Sigmoid colon (tissue), 7 donors: ENCODE measurements at places on chromosomes 13 and 19. TPM values are rescaled to one million over a fixed set of nuclear protein-coding genes. Genes with fewer than 3 reads are reported as not detected.

DNA sequence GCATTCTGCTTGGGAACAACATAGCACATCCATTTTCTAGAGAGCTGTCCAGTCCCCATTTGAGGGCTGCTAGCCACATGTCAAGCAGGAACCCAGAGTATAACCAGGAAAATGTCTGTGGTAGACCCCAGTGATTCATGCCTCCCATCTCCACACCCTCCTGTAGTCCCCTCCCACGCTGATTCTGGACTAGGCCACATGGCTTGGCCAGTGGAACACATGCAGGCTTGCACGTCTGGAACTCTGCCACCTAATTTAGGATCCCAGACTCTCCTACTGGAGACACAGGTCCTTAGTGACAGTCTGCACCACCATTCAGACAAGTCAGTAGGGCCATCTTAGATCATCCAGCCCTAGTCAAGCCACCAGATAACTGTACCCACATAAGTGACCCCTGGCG lies 149.8 kb downstream of the ZIC5 start:
- H3K27ac ChIP-seq: no peak overlapping the region
- no peaks in the 10 kb centered on the region for H3K4me1 ChIP-seq

GRIN3B gene
- total RNA-seq: not detected

DNA sequence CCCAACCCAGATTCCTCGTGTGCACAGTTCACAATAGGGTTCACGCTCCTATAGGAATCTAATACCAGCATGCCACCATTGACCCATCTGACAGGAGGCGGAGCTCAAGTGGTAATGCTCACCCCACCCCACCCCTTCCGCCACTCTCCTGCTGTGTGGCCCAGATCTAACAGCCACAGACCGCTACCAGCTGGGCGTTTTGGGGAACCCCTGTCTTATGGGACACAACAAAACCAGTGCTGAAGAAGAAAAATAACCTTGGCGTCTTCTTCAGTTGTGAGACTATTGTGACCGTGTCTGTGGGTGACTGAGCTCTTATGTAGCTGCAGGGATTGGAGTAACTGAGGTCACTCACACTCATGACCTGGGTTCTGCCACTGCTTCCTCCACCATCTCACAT lies 5.2 kb upstream of the OR10H1 start:
- no peak overlapping the region for H3K4me3 ChIP-seq
- no peaks in the 10 kb centered on the region for H3K27me3 ChIP-seq
- H3K4me1 ChIP-seq: no peaks in the 10 kb centered on the region
- H3K27ac ChIP-seq: no peak overlapping the region

DNA sequence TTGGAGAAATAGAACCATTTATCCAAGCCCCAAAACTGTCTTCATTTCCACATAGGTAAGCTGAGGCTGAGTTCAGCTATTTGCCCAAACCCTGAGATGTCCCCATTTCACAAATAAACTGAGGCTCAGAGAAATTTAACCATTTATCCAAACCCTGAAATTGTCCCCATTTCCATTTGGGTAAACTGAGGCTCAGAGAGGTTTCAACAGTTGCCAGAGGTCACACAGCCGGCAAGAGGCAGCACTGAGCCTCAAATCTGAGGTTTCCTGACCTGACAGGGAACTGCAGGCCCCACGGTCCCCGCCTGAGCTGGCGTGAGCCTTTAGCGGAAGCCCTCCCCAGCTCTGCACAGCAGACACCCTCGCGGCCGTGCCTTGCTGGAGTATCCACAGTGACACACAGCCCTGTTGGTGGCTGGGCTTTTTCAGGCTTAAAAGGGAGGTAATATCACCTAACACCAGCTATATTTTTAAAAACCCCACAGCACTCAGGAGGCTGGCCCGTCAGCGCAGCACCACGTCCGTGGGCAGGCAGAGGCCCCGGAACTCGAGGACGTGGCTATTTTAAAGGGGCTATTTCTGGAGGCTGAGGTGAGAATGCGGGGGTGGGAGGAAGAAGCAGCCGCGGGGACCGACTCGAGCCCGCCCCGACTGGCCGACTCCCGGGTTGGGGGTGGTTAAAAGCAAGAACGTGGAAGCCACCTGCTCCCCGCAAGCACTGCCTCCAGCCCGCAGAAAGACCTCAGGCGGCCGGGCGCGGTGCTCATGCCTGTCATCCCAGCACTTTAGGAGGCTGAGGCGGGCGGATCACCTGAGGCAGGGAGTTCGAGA lies 18.5 kb downstream of the PTPRS start:
- no peaks in the 10 kb centered on the region for H3K36me3 ChIP-seq
- H3K4me3 ChIP-seq: no peak overlapping the region
- no peaks in the 10 kb centered on the region for H3K27me3 ChIP-seq

TEAD2 gene
- total RNA-seq: 74.9 TPM

- H3K4me3 ChIP-seq: no peak overlapping the region
- no peak overlapping the region for H3K27ac ChIP-seq
- no peaks in the 10 kb centered on the region for H3K27me3 ChIP-seq
- peaks cover 5% of the 10 kb centered on the region for H3K4me1 ChIP-seq
- peaks cover 10% of the 10 kb centered on the region for H3K36me3 ChIP-seq
Measured at GRCh38 chr19:43997631-43998290, 5.0 kb upstream of the ZNF230 start.

TUBA3C gene
- total RNA-seq: not detected

DNA sequence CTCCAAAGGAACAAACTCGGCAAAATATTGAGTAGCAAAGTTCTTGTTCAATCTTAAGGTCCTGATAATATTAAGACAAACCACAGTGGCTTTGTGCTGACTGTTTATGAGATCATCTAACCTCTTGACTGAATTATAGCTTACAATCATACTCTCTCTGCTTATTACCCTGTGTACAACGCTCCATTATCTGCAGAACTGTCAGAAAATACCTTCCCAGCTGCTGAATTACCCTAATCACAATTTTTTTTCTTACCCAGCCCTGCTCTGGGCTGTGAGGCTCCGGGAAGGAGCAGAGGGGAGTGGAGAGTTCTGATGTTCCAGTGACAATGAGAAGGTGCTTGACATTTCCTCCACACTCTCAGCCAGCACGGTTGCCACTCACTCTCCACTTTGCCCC lies 64.8 kb downstream of the DCT start:
- H3K4me1 ChIP-seq: peaks cover 24% of the 10 kb centered on the region
- no peak for DNase-seq
- H3K4me3 ChIP-seq: no peak overlapping the region
- H3K36me3 ChIP-seq: no peaks in the 10 kb centered on the region

GSX1 gene
- not detected for total RNA-seq

MATK gene
- total RNA-seq: not detected

GRCh38 chr13:101898676-101899075 lies 446.2 kb downstream of the ITGBL1 start:
- H3K4me1 ChIP-seq: no peaks in the 10 kb centered on the region
- no peak overlapping the region for H3K27ac ChIP-seq
- no peak overlapping the region for H3K4me3 ChIP-seq

DNA sequence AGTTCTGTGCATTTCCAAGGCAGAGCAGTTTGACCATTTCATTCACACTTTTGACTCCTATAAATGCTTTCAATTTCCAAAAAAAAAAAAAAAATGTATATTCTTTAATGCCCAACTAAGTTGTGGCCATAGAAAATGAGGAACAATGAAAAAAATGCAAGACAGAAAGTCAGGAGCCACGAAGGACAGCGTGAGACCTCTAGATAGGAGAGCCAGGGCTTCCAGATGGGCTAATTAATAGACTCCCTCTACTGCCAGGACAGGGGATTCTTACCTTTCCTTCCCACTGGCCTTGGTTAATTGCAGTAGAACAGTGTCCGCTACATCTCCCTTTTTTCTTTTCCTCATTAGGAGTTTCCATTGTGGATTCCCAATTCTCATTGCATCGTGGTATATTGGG lies 8.6 kb downstream of the FPR3 start:
- no peaks in the 10 kb centered on the region for H3K27me3 ChIP-seq
- H3K27ac ChIP-seq: no peak overlapping the region
- peaks cover 8% of the 10 kb centered on the region for H3K4me1 ChIP-seq

IL12RB1 gene
- total RNA-seq: 0.99 TPM

ZNF235 gene
- 5.8 TPM for total RNA-seq

PROZ gene
- not detected for total RNA-seq

DNA sequence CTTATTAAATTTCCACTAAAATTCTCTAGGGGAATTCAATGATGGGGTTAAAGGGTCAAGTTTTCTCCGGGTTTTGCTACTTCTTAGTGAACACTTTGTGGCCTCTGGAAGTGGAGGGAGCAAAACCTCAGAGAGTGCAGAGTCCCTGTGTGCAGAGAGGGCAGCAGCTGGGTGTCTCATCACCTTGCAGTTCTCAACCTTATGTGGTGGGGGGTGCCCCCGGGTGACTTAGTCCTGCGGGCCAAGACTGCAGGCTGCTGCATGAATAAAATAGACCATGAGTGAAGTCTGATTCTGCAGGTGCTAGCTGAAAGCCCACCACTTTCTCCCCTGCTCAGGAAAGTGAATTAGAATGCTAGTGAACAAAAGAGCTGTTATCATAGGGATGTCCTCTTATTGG lies 191.6 kb downstream of the DLEU7 start:
- H3K27me3 ChIP-seq: no peaks in the 10 kb centered on the region
- H3K27ac ChIP-seq: no peak overlapping the region
- DNase-seq: no peak
- H3K36me3 ChIP-seq: no peaks in the 10 kb centered on the region
- no peaks in the 10 kb centered on the region for H3K4me1 ChIP-seq
- H3K4me3 ChIP-seq: no peak overlapping the region

DNA sequence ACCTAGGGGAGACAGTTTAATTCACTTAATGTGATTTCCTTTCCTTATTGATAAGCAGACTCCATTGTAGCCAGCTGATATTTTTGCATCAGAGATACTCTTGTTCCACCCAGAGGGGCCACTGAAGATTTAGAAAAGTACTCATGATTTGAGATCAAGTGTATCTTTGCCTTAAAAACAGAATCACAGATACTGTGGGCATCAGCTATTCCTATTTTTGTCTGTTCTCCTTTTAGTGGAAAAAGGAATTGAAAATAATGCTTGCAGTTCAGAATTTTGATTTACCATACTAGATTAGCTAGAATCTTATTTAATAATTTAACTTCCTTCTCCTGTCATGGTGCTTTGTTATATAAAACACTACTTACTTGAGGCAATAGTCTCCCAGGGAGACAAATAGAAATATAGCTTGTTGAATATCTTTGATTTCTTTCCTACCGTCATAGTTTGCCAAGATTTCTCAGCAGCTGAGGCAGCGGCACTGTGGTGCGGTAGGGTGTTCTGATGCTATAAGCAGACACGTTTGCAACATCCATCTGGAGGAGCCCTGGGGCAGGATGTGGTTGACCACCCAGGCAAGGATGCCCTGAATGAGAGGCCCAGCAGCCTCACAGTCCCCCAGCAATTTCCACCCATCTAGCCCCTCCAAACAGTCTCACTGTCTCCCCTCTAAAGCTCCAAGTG lies 47.0 kb upstream of the RAP2A start:
- H3K27me3 ChIP-seq: no peaks in the 10 kb centered on the region
- peak; percentile 66 for DNase-seq
- H3K27ac ChIP-seq: peak overlapping the region; percentile 38
- no peaks in the 10 kb centered on the region for H3K36me3 ChIP-seq
- peaks cover 13% of the 10 kb centered on the region for H3K4me1 ChIP-seq

DNA sequence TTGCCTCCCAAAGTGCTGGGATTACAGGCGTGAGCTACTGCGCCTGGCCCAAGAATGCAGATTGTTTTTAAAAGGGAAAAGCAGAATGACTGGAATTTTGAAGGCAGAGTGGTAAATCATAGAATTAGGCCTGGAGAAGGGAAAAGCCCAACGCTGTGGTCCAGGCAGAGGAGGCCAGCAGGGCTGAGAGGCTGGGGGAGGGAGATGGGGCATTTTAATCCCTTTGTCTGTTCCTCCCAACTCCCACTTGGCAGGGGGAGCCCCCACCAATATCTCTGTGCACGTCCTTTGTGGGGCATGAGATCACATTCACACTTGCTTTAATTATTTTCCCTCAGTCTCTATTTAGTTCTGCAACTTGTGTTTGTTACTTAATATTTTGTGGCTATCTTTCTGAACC lies 54.4 kb upstream of the RANBP3 start:
- no peaks in the 10 kb centered on the region for H3K4me1 ChIP-seq
- H3K36me3 ChIP-seq: peaks cover 21% of the 10 kb centered on the region
- no peak for DNase-seq
- H3K27me3 ChIP-seq: no peaks in the 10 kb centered on the region
- no peak overlapping the region for H3K4me3 ChIP-seq

ANGPTL4 gene
- 31.6 TPM for total RNA-seq

DNA sequence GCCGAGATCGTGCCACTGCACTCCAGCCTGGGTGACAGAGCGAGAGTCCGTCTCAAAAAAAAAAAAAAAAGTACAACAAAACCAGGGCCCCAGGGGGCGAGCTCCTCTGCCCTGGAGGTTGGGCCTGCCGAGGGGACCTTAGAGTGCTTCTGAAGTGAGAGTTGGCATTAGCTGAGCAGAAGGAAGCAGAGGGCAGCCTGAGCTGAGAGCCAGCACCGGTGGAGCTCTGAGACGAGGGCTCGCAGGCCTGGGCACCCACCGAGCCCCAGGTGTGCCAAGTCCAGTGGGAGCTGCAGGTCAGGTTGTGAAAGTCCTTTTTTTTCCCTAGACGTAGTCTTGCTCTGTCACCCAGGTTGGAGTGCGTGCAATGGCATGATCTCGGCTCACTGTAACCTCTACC lies 46.0 kb downstream of the KDM4B start:
- H3K36me3 ChIP-seq: no peaks in the 10 kb centered on the region
- H3K4me1 ChIP-seq: peaks cover 15% of the 10 kb centered on the region
- DNase-seq: no peak
- H3K27ac ChIP-seq: no peak overlapping the region
- H3K27me3 ChIP-seq: no peaks in the 10 kb centered on the region

EXOC3L2 gene
- total RNA-seq: not detected

DNA sequence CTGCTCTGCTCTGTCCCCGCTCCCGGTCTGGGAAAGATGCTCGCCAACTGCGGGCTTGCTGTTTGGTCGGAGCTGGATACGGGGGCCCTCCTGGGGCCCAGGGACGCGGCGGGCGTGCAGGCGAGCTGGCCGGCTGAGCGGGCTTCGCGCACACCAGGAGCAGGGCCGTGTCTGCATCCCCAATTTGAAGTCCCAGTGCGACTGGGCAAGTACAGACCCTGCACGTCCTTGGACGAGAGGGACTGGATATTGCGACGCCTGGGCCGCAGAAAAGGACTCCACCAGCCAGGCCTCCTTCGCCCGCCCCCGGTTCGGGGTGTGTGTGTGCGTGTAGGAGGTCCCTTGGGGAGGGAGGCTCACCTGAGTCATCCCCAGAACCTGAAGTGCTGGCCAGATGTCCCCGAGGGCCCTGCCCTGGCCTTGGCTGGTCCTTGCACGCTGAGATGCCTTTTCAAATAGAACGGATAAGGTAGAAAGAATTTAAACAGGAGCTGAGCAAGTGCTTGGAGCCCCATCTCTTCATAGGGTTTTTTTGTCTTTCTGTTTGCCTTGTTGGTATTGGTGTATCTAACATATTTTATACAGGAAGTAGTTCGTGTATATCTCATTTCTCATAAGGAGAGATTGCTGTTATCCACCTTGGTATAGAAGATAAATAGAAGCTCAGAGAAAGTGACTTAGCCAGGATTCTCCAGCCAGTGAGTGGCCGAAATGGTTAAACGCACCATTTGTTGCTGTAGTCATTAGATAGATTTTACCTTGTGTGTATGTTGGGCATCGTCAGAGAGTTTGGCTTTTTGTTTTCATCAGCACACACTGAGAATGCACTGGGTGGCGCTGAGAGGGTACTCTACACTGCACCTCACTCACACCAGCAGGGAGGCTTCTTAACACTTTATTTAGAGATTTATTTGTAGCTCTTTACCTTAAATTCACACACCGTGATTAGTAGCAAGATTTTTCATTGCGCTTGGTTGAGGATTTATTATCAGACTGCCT lies 1.1 kb downstream of the NAXD start:
- no peak for DNase-seq
- H3K36me3 ChIP-seq: no peaks in the 10 kb centered on the region
- no peaks in the 10 kb centered on the region for H3K27me3 ChIP-seq
- H3K4me1 ChIP-seq: peaks cover 58% of the 10 kb centered on the region

AKT2 gene
- total RNA-seq: 78.2 TPM

GRIK5 gene
- 12.1 TPM for total RNA-seq
